ENCODE measurements at places on chromosomes 1 and 21.

- no peak for DNase-seq
Measured at GRCh38 chr1:118360817-118361216, 175.8 kb upstream of the SPAG17 start.

GRCh38 chr1:10906866-10907519 lies 105.5 kb upstream of the TARDBP start:
- no peak for DNase-seq

DNA sequence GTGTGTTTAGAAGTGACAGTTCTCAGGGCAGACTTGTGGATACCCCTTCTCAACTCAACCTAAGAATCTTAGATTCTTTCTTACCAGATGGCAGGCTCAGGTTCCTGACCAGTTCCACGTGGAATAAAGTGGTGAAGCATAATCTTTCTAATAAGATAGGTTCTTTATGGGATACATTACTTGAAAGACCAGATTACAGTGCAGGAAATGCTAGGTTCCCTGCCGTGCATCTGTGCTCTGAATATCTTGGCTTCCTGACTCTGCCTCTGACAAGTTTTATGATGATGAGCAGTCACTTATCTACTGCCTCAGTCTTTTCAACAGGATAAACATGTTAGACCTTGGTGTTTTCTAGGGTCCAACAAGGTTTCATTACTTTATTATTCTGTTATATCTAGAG lies 207.9 kb upstream of the CACYBP start:
- no peak for DNase-seq

- DNase-seq, result no peak
Measured at GRCh38 chr1:228901936-228902681, 166.8 kb downstream of the RHOU start.

- no peak for DNase-seq
Measured at GRCh38 chr1:245673881-245674414, 519.2 kb downstream of the KIF26B start.

- no peak for DNase-seq
Measured at GRCh38 chr1:228953207-228953606, 217.9 kb downstream of the RHOU start.

- DNase-seq, result no peak
Measured at GRCh38 chr1:155013632-155014031, 11.0 kb downstream of the ZBTB7B start.

- DNase-seq, result no peak
Measured at GRCh38 chr1:193019442-193020026, 39.6 kb downstream of the UCHL5 start.

Measured in activated naive CD8-positive, alpha-beta T cell treated with anti-CD3 and anti-CD28 coated beads, Interleukin-2, amount 50 U/mL, for 24 hours (primary cell).